ENCODE measurements at places on chromosomes 13 and 19.

DNA sequence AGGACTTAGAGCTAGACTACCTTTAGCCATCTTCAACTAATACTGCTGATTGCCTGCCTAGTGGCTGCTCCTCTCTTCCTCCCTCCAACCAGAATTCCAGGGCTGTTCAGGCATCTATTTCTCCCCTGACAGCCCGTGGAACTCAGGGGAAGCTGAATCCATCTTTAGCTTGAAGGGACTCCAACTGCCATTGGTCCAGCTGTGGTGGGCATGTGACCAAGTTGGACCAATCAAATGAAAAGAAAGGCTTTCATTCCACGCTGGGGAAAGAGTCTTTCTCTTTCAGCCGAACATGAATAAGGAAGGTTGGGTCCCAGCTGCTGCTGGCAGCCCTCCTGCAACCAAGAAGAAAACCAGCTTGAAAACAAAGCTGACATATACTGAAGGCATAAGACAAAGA, 168.5 kb upstream of the OBI1 start:
- no peak for DNase-seq

DNA sequence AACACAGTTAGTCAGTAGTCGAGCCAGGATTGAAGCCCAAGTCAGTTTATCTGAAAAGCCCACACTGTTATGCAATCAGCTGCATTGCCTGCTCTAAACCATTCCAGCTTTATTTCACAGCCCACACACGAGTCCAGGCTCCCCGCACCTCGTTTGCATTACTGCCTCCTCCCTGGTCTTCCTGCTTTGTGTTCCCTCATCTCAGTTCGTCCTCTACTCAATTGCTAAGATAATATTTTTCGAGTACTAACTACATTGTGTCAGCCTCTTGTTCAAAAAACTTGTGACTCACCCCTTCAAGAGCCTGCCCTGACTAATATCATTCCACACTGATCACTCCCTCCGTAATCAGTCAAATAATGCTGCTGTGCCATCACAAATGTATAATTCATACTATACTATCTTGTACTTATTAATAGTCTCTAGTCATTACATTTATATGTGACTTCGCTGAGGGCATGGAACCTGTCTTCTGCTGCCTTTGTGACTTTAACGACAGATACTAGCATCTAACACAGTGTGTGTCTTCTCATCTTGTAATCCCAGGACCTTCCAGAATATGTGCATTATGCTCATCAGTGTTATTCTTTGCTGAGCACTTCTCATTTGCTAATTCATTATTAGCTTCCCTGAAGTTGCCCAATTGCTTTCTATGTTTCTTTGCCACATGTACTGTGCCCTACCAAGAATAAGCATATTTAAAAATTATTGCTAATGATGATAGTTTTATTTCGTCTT, 26.2 kb upstream of the WDFY2 start:
- no peak for DNase-seq

DNA sequence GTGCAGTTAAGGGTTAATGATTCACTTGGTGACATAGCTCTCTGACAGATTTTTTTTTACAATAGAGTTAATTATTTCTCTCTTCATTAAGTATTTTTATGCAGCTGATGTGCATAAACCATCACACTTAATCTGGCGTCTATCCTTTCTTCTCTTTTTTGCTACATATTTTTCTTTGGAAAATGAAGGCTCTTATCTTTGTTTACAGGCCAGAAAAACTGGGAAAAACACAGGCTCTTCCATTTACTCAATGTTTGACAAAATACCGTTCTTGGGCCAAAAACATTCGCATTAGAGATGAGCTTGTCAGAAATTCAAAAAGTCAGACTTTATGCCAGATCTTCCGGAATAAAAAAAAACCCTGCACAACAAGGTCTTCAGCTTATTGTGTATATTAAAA, 12.0 kb downstream of the ZNF253 start:
- no peak for DNase-seq

GRCh38 chr19:4606921-4607678, 32.2 kb upstream of the TNFAIP8L1 start:
- DNase-seq: no peak

- no peak for DNase-seq
Observed at GRCh38 chr19:33497131-33497777, 24.3 kb downstream of the PEPD start.
